Hepatocyte (in vitro differentiated cells): ENCODE measurements at places on chromosomes 5 and 9. TPM values are rescaled to one million over a fixed set of nuclear protein-coding genes. Genes with fewer than 3 reads are reported as not detected.
A peak's percentile ranks its signal among the peaks of the same experiment; 100 is the strongest.

The ALDOB gene
- 236 and 264 TPM in 2 replicates for total RNA-seq

The PAEP gene
- not detected in 2 replicates for total RNA-seq

The PCDHA1 gene
- total RNA-seq: 0.04 TPM in 1 of 2 replicates, not detected in the other

The SHC3 gene
- 1.4 and 1.8 TPM in 2 replicates for total RNA-seq

The SPINK13 gene
- not detected in 2 replicates for total RNA-seq

The MELK gene
- total RNA-seq: 11.0 and 12.5 TPM in 2 replicates

The NME5 gene
- 2.2 and 2.3 TPM in 2 replicates for total RNA-seq

The ANGPTL2 gene
- total RNA-seq: 17.6 and 18.0 TPM in 2 replicates

The DYNC2I2 gene
- total RNA-seq: 32.4 and 39.9 TPM in 2 replicates

The FOXD4L4 gene
- total RNA-seq: 0.12 TPM in 1 of 2 replicates, not detected in the other

The TEK gene
- 3.9 and 5.6 TPM in 2 replicates for total RNA-seq

The FOXD4 gene
- total RNA-seq: 0.28 and 0.30 TPM in 2 replicates

The PCDHAC2 gene
- total RNA-seq: 6.8 and 11.3 TPM in 2 replicates

- no peak overlapping the region for H3K4me3 ChIP-seq
- no peaks in the 10 kb centered on the region for H3K36me3 ChIP-seq
- H3K27ac ChIP-seq: no peak overlapping the region
- no peaks in the 10 kb centered on the region for H3K27me3 ChIP-seq
These were observed 316.9 kb downstream of the TMEM232 start for GRCh38 chr5:110409571-110409970.

DNA sequence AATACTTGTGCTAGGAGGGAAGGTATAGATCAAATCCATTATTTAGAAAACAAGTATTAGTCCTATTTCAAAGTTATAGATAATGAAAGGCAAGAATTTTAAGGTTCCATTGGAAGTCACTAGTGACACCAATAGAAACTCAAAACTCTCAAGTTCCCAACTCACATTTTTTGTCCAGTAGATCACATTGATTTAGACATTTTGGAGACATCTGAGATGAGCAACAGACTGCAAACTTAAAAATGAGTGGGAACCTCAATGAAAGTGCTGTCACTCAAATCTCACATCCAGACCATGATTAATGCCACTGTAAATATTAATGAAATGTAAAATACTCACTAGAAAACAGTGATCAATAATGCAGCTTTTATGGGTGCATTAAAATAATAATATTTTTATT is 405.0 kb downstream of the ENC1 start:
- no peak for DNase-seq
- H3K27ac ChIP-seq: no peak overlapping the region
- no peaks in the 10 kb centered on the region for H3K4me1 ChIP-seq

GRCh38 chr9:36443581-36443980 is 43.5 kb upstream of the RNF38 start:
- no peaks in the 10 kb centered on the region for H3K27me3 ChIP-seq
- H3K4me3 ChIP-seq: no peak overlapping the region
- no peaks in the 10 kb centered on the region for H3K4me1 ChIP-seq
- no peaks in the 10 kb centered on the region for H3K36me3 ChIP-seq

DNA sequence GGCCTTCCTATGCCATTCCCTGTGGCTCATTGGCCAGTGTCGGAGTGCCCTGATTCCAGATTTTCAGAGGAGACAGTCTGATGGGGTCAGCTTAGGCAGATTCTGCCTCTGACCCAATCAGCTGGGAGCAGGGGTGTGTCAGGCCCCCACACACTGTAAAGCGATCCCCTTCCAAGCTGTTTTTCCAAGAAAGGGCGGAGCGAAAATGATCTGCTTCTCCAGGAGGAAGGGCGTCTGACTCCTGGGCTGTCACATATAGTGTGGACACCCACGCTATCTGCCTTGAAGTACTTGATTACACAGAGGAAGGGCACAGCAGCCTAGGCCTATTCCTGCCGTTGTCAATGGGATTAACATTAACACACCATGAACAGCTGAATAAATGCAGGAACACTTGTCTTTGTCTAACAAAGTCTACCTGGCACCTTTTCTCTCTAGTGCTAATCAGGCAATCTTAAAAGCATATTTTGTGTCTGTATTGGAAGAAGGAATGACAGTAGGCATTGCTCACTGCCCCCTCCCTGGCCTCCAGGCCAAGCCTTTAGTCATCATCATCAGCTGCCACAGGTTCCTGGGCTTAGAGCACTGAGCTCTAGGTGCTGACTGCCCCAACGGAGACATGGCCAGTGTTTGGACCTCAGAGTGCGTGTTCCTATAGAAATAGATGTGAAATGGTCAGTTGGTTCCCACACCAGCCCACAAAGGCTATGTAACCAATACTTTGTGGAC is 218.7 kb downstream of the MELK start:
- no peak overlapping the region for H3K4me3 ChIP-seq
- peaks cover under 1% of the 10 kb centered on the region for H3K27me3 ChIP-seq
- no peaks in the 10 kb centered on the region for H3K4me1 ChIP-seq
- H3K27ac ChIP-seq: no peak overlapping the region
- no peaks in the 10 kb centered on the region for H3K36me3 ChIP-seq

GRCh38 chr9:117021906-117022305 is 334.8 kb downstream of the TRIM32 start:
- no peaks in the 10 kb centered on the region for H3K4me1 ChIP-seq
- H3K27me3 ChIP-seq: no peaks in the 10 kb centered on the region
- H3K36me3 ChIP-seq: no peaks in the 10 kb centered on the region
- no peak for DNase-seq

DNA sequence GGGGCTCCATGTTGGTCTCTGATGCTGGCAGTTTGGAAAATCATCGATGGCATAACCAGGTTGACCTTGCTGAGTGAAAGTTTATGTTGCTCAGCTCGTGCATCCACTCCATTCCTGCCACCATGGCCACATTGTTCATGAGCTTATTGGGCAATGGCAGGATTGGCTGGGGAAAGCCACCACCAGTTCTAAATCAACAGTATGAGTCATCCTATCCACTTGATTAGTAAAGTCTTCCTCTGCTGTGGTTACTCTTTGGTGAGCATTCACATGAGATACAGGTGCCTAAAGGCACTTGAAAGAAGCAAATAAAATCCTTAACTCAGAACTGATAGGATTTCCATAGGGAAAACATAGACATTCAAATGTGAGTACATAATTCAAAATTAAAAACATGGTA is 131.8 kb upstream of the FBN2 start:
- no peak for DNase-seq
- no peaks in the 10 kb centered on the region for H3K36me3 ChIP-seq
- H3K27me3 ChIP-seq: no peaks in the 10 kb centered on the region
- H3K27ac ChIP-seq: no peak overlapping the region
- H3K4me1 ChIP-seq: no peaks in the 10 kb centered on the region

GRCh38 chr5:81778642-81779041 is 27.7 kb upstream of the SSBP2 start:
- H3K4me3 ChIP-seq: no peak overlapping the region
- H3K27me3 ChIP-seq: no peaks in the 10 kb centered on the region
- DNase-seq: no peak
- peaks cover 12% of the 10 kb centered on the region for H3K4me1 ChIP-seq

DNA sequence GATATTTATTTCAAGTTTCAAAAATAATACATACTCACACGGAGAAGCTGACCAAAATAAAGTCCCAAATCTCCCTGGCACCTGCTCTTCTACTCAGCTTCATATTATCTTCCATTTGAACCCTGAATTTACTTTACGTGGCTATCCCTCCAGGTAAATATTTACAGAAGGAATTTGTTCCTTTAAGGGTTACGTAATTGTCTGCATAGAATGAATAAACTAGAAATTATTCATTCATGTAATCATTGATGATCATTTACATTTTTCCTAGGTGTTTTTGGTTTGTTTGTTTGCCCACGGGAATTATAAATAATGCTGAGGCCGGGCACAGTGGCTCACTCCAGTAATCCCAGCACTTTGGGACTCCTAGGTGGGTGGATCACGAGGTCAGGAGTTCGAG is 251.2 kb downstream of the PLK2 start:
- no peaks in the 10 kb centered on the region for H3K4me1 ChIP-seq
- H3K27ac ChIP-seq: no peak overlapping the region
- H3K27me3 ChIP-seq: no peaks in the 10 kb centered on the region
- no peaks in the 10 kb centered on the region for H3K36me3 ChIP-seq

- no peaks in the 10 kb centered on the region for H3K36me3 ChIP-seq
- H3K4me3 ChIP-seq: no peak overlapping the region
- peaks cover 5% of the 10 kb centered on the region for H3K4me1 ChIP-seq
- H3K27ac ChIP-seq: peak overlapping the region; percentile 35
- DNase-seq: no peak
These were observed 192.2 kb downstream of the TMEM167A start for GRCh38 chr5:82884821-82885471.

- H3K27me3 ChIP-seq: no peaks in the 10 kb centered on the region
- peaks cover 14% of the 10 kb centered on the region for H3K4me1 ChIP-seq
- no peak for DNase-seq
- no peak overlapping the region for H3K27ac ChIP-seq
These were observed 29.5 kb downstream of the TTC39B start for GRCh38 chr9:15277400-15278090.

GRCh38 chr5:128174951-128175350 is 91.4 kb downstream of the SLC12A2 start:
- no peak overlapping the region for H3K27ac ChIP-seq
- H3K4me3 ChIP-seq: no peak overlapping the region
- no peaks in the 10 kb centered on the region for H3K36me3 ChIP-seq

GRCh38 chr5:6206501-6206900 is 171.8 kb downstream of the MED10 start:
- no peak for DNase-seq
- H3K27ac ChIP-seq: no peak overlapping the region
- no peaks in the 10 kb centered on the region for H3K27me3 ChIP-seq
- no peaks in the 10 kb centered on the region for H3K36me3 ChIP-seq

GRCh38 chr9:101443364-101443771 is 7.8 kb upstream of the ALDOB start:
- no peaks in the 10 kb centered on the region for H3K27me3 ChIP-seq
- DNase-seq: no peak

DNA sequence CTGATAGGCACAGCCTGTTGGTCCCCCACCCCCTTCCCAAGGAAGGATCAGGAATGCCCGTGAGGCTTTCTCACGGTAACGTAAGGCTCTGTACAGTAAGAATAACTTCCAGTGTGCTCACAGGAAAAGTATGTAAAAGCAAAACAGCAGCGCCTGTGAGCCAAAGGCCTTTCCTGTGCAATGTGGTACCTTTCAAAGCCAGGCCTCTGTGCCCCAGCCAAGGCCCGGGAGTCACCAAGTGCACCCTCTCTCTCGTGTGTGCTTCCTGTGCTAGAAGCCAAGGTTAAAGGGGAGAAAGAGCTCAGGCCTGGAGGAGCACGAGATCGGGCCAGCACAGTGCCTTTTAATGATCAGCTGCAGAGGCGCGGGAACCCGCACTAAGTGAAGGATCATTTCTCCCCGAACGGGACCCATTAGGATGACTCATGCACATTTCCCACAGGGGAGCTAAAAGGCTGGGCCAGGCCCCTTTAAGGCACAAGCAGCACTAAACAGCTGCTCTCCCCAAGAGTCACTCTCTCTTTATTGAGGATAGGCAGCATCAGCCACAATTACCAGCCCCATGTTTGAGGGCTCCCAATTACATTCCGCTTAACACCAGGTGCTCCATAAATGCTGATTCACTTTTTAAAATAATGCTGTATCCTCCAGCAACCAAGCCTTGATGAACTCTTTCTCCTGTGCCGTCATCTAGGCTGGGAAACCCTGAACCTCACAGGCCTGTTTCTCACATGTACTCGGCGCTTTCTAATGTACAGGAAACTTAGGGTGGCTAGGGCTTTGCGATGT is 42.8 kb downstream of the SHB start:
- peak overlapping the region; percentile 78 for H3K27ac ChIP-seq
- no peak overlapping the region for H3K4me3 ChIP-seq
- no peaks in the 10 kb centered on the region for H3K27me3 ChIP-seq
- peaks cover 55% of the 10 kb centered on the region for H3K4me1 ChIP-seq
- H3K36me3 ChIP-seq: no peaks in the 10 kb centered on the region
